ENCODE measurements at places on chromosomes 4 and X.

DNA sequence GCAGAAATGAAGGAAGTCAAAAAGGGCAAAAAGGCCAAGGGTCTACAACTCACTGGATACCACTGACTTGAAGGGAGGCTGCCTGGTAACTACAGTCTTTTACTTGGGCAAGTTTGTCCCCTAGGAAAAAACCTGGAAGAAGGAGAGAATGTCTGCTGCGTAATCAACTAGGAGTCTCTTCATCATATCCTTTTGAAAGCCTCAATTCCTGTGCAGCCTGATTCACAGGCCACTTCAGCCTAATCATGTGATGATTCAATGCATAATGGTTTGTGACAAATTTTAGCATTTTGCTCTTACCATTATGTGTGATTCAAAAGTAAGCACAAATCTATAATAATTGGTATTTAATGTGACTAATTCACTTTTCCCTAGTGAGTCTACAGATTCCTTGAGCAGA is 273.6 kb downstream of the FRMPD4 start:
- no peak for DNase-seq

- DNase-seq: no peak
Observed at GRCh38 chr4:107825072-107825824, 516 bp downstream of the SGMS2 start.

DNA sequence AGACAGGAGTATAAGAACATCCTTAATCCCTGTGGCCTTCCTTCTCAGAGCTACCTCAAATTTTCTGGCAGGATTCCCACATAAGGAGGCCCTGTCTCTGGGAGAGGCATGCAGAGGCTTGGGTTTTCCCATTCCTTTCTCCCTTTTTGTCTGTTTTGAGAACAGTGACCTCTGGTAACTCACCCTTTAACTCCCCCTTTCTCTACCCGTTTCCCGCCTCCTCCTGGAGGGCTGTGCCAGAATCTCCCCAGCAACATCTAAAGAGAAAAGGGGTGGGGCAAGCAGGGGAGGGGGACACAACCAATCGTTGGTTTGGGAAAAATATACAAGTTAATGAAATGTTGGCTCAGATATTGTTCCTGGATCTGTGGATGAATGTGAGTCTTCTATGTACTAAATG is 303.7 kb upstream of the IRS4 start:
- DNase-seq: no peak

DNA sequence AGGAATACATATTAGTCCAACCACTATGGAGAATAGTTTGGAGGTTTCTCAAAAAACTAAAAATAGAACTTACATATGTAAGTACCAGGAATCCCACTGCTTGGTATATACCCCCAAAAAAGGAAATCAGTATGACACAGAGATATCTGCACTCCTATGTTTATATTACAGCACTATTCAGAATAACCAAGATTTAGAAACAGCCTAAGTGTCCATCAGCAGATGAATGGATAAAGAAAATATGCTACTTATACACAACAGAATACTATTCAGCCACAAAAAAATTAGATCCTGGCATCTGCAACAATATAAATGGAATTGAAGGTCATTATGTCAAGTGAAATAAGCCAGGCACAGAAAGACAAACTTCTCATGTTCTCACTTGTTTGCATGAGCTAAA is 27.5 kb upstream of the ABCG2 start:
- DNase-seq: no peak

DNA sequence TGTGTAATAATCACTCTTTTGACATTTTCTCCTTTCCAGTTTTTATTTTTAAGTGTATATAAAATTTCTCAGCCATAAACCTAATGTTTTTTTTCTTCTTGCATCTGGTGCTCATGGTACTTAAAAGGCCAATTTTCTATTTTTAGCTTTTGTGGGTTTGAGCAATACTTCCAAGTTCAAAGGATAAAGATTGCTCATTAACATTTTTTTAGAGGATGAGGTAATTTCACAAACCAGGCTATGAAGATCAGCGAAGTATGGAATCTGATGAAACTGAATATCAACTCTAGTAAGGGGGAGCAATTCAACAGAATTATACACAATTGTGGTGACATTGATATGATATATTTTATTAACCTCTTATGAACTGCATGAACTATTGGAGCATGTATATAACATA is 25.8 kb upstream of the KLHL34 start:
- DNase-seq: no peak

DNA sequence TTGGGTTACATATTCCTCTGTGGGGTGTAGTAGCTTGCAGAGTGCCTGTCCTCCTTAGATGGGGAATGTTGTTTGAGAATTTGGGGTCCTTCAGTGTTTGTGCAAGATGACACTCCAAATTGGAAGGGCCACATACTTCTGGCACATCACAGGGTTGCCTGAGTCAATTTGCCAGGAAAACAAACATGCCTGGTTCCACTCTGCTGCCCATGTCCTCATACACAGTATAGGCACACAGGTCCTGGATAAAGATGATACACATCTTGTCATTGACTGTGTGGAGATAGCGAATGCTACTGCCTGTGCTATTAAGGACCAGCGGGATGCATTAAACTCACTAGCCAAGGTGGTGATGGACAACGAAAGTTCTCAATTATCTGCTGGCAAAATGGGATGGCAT is 11.2 kb upstream of the LAP3 start:
- no peak for DNase-seq

- DNase-seq: no peak
Observed at GRCh38 chrX:7024850-7025249, 122.7 kb upstream of the STS start.

- no peak for DNase-seq
Observed at GRCh38 chr4:104418286-104418685, 76.4 kb downstream of the CXXC4 start.

DNA sequence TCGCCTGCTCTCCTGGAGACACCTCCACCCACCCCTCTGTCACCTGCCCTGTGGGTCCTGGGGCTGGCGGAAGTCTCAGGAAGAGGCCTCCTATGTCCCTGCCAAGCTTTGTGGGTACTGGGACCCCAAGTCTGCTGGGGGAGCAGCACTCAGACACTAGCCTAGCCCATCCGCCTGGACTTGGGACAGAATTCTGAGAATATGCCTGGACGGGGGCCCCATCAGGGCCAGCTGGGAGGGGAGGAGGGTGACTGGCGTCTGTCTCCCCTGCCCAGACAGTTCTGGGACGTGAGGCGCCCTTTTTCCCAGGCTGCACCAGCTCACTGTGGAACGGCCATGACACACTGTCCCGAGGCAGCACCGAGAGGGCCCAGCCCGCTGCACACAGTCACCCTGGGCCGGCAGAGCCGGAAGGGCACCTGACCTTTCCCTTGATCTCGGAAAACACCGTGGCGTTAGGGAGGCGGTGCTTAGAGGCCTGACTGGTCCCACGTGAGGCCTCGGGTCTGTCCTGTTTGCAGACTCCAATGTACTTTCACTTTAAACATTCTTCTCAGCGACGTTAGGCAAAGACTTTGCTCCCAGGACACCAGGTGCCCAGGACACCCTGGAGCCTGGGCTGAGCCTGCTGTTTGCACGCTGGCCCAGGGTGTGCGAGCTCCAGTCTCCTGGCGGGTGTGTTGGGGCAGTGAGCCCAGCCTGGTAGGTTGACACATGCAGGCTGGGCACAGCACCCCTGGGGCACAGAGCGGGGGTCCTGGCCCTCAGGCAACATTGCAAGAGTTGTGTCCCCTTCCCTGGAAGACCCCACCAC is 700 bp downstream of the SLC26A1 start:
- DNase-seq: no peak

- no peak for DNase-seq
Observed at GRCh38 chr4:118389721-118390120, 36.9 kb upstream of the PRSS12 start.

DNA sequence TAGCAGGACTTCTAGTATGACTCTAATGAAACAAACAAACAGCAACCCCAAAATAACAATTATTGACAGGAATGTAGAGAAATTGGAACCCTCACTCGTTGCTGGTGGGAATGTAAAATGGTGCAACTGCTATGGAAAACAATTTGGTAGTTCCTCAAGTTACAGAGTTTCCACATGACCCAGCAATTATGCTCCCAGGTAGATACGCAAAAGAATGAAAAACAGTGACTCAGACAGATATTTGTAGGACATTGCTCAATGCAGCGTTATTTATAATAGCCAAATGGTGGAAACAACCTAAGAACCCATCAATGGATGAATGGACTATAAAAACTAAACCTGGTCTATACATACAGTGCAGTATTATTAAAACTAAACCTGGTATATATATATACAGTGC is 646.1 kb upstream of the FRG1 start:
- DNase-seq: no peak

GRCh38 chr4:55933611-55934010 is 15.1 kb upstream of the CEP135 start:
- DNase-seq: no peak

DNA sequence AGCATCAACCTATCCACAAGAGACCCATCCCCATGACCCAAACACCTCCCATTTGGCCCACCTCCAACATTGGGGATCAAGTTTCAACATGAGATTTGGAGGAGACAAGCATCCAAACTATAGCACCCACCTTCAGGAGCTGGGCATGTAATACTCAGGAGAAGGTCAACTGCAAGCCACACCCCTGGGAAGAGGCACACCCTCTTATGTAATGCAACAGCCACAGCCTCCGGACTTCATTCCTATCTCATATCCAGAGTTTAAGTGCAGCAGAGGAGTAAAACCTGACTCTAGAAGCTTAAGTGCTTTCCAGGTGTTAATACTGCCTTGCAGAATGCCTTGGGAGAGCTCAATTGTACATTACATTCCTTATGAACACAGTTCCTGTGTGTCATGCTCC is 197.4 kb downstream of the PTTG2 start:
- no peak for DNase-seq

DNA sequence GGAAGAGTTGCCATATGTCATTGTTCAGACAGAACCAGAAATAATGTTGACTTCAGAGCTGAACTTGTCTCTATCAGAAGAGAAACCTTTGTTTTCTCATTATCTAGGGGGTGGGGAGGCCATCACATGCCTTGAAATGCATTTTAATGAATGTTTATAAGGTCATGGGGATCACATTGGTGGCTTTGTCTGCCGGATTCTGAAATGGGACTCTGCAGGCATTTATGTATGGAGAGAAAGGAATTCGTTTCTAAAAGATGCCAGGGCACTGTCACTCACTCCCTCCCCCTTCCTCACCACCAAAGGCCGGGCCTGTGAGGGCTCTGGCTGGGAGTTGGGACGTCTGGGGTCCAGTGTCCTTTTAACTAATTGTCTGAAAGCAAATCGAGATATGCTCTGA is 102.2 kb downstream of the MAMLD1 start:
- peak; percentile 83 for DNase-seq

DNA sequence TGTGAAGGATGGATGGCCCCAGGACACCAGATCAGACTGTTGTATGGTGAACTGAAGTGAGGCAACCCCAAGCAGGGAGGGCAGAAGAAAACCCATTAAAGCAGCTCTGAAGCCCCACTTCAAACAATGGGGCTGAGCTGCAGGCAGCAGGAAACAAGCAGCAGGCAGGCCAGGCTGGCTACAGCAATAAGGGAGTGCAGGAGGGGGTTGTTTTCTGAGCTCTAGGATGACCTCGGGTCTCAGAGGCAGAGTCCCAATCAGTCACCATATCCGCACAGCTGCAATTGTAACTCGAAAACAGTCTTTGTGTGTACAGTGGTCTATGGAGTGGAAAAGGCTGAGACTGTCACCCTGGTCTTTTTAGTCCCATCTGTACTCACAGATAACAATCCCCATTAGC is 90.4 kb downstream of the COL4A6 start:
- no peak for DNase-seq

- DNase-seq: no peak
Observed at GRCh38 chrX:23394421-23394820, 59.8 kb downstream of the PTCHD1 start.

GRCh38 chr4:65983061-65983460 is 312.8 kb upstream of the EPHA5 start:
- DNase-seq: no peak

DNA sequence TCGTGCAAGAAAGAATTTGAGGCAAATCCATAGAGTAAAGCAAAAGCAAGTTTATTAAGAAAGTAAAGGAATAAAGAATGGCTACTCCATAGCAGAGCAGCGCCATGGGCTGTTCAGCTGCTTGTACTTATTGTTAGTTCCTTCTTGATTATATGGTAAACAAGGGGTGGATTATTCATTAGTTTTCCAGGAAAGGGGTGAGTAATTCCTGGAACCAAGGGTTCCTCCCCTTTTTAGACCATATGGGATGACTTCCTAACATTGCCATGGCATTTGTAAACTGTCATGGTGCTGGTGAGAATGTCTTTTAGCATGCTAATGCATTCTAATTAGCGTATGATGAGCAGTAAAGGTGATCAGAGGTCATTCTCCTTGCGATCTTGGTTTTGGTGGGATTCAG is 23.5 kb upstream of the CEP135 start:
- DNase-seq: no peak

GRCh38 chr4:167233685-167234315 is 494 bp downstream of the SPOCK3 start:
- DNase-seq: peak; percentile 70

DNA sequence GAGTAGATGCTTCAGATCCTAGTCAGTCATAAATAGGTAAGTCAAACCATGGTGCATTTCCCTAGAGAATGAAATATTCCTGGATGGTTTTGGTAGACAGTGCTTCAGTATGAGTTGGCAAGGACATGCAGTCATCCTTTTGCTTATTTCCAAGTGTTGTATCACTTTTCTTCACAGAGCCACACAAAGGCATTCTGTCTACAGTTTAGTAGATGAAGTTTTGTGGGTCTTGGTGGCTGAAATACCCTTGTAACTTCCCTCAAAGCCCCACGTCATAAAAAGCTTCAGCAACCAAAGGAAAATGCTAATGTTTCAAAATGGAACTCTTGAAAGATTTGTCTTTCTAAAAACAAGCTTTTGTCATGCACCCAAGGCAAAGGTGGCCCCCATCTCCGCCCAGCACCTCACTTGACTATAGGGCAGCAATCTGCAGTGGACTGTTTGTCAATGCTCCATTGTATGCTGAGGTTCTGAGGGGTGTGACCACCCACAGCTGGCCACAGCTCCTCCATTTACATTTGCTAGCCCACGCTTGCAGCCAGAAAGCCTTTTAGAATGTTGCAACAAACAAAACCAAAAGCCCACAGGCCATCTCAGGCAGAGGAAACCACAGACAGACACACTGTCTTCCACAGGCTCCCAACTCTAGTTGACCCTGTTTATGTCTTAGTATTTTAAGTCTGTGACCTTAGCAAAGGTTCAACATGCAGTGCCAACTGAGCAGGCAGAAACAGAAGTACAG is 87.1 kb upstream of the FAM9C start:
- DNase-seq: peak; percentile 39

DNA sequence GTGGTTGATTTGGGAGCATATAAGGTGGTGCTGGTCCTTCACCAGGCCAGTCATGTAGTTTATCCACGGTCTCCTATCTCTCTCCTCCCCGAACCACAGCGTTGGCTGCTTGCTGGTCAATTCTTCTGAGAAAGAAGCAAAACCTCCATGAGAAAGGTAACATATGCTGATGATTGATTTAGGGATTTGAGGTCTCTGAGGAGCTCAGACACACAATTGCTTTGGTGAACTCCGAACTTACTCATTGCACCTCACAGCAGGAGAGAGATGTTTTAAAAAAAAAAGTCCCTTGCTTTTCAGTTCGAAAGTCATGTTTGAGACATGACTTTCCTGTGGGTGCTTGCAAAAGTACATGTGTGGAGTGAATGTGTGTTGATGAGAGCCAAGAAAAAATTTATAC is 100.2 kb downstream of the TSPAN7 start:
- no peak for DNase-seq
